ENCODE measurements at places on chromosomes 7 and 10.
A peak's percentile ranks its signal among the peaks of the same experiment; 100 is the strongest.

- DNase-seq: no peak
Observed at GRCh38 chr7:145624618-145625017, 492.0 kb upstream of the CNTNAP2 start.

GRCh38 chr10:30368065-30368718 is 19.1 kb upstream of the MTPAP start:
- DNase-seq: peak; percentile 25

- DNase-seq: peak; percentile 48
Observed at GRCh38 chr10:124240839-124241291, 147.5 kb upstream of the CHST15 start.

- no peak for DNase-seq
Observed at GRCh38 chr7:22447762-22448161, 52.2 kb downstream of the STEAP1B start.

DNA sequence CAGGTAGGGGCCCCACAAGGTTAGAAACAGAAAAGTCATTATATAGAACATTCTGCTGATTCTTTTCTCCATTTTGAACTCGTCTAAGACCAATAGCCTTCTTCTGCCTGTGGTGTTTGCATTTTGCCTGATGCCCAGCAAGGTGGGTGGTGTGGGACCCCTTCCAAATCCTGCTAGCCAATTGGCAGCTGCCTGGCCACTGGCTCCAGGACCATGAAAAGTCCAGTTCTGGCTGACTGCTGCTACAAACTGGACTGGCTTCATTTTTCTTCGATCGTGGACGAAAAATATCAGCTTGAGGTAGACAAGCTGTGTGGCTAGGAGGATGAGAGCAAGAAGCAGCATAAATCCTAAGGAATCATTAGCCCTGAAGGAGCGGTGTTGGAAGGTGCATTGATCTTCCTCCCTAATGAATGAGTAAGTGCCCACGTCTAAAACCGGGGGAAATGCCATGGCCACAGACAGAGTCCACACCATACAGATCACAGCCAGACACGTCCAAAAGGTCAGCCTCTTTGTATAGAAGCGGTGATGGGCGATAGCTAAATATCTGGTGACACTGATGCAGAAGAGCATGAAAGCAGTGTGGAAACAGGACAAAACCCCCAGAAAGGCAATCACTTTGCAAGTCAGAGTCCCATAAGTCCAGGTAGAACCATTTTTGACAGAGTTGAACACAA is 2.7 kb downstream of the GPR85 start:
- no peak for DNase-seq

- peak; percentile 56 for DNase-seq
Observed at GRCh38 chr7:69403169-69403568, 195.1 kb upstream of the AUTS2 start.

- no peak for DNase-seq
Observed at GRCh38 chr7:2734084-2734686, 46.2 kb downstream of the AMZ1 start.

GRCh38 chr10:22682237-22683139 is 31.9 kb downstream of the PIP4K2A start:
- no peak for DNase-seq

DNA sequence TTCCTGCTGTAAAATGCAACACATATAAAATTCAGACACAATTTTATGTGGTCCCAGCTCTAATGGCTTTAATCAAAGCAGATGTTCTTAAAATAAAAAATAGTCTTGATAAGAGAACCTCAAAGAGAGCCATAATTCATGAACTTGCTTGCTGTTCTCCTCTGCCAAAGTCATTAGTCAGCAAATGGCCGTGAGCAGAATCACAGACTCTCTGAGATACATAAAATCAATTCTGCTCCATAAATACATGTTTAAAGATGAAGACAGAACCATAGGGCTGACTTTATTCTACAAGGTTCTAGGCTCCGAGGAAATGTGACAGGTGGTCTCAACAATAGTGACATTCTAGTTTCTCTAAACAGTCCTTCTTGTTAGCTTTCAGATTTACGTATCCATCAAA is 29.8 kb downstream of the HSPA12A start:
- no peak for DNase-seq

GRCh38 chr10:26336979-26337378 is 101.2 kb upstream of the APBB1IP start:
- DNase-seq: no peak

DNA sequence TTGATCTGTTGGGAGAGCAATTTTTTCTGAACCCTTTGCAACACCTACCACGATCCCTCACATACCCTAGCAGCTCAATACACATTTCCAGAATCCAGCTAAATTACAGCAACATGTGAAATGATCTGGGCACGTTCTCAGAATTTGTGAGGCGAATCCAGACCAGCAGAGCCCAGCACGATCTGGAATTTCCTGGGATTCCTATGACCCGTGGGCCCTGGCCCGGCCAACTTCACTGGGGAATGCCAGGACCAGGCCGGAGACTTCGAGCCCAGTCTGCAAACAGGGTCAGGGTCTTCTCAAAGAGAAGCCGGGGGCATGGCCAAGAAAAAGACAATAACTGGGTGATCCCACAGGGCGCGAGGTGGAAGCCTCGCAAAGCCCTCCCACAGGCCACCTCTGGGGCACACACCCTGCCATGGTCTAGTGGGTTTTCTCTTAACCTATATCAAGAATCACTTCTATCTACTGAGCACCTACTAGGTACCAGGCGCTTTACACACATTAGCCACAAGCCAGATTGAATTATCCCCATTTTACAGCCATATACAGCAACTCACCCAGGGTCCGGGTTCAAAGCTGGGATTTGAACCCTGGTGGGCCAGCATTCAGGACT is 33.8 kb downstream of the FAM53B start:
- DNase-seq: no peak
